ENCODE measurements at places on chromosomes 4 and X.

- DNase-seq, result peak; percentile 73
Observed at GRCh38 chr4:84938316-84938715, 28.2 kb downstream of the WDFY3 start.

- no peak for DNase-seq
Observed at GRCh38 chrX:129721870-129722269, 16.9 kb upstream of the XPNPEP2 start.

GRCh38 chr4:95949136-95949765 is 109.4 kb downstream of the PDHA2 start:
- peak; percentile 23 for DNase-seq

DNA sequence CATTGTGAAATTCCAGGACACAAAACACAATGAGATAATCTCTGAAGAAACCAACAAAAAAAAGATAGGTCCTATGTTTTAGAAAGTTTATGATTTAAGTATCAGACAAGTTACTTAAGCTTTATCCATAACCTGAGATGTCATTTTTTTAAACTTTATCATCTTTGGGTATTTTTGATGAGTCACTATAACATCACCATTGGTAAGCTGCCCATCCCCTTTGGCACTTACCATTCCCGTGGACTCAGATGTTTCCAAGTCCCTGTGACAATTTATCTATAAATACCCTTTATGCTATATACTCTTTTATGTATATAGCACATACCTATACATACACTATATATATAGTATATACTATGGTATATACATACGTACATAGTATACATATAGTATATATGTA is 198.9 kb upstream of the GEMIN8 start:
- DNase-seq, result peak; percentile 3

DNA sequence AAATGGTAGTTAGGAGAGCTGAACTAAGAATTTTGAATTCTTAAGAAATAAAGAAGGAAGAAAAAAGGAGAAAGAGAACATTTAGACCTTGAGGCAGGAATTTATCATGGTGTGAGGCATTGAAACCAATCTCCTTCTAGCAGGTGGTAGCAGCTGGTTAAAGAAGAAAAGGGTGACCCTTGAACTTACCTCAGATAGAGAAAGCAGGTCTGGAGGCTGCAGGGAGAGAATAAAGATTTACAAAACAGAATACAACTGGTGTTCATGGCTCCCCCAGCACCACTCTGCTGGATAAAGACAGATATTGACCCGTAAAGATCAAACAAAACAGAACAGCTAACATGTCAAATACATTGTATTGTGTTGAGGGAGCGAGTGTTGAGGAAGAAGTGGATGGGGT is 56.0 kb downstream of the NCAPG start:
- no peak for DNase-seq

- peak; percentile 37 for DNase-seq
Observed at GRCh38 chr4:37685823-37686372, 278 bp downstream of the RELL1 start.

DNA sequence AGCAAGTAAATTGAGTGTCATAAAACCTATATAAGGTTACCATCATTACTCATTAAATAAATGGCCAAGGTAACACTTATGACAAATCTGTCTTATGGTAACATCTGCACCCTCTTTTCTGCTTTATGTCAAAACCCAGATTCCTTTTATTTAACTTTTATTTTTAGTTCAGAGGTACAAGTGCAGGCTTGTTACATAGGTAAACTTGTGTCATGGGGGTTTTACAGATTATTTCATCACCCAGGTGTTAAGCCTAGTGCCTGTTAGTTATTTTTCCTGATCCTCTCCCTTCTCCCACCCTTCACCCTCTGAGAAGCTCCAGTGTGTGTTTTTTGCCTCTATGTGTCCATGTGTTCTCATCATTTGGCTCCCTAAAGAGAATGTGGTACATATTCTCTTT is 930.7 kb downstream of the CCSER1 start:
- DNase-seq, result no peak

DNA sequence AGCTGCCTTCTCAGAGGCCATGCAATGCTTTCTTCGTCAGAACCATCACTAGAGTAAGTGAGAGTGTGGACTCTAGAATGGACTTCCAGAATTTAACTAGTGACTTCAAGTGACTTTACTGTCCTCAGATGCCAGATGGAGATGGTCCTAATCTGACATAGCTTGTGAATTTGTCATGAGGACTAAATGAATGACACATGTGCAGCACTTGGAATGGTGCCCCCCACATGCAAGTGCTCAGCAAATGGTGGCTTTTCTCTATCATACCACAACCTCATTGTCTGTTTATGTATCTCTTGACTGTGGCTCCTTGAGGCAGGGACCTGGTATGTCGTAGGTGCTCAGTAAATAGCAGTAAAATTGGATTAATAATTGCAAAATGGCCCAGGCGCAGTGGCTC is 91.6 kb upstream of the STX18 start:
- no peak for DNase-seq

- peak; percentile 74 for DNase-seq
Observed at GRCh38 chrX:20547611-20548051, 280.9 kb upstream of the RPS6KA3 start.

- DNase-seq, result no peak
Observed at GRCh38 chrX:119459181-119459580, 9.1 kb upstream of the SLC25A5 start.

DNA sequence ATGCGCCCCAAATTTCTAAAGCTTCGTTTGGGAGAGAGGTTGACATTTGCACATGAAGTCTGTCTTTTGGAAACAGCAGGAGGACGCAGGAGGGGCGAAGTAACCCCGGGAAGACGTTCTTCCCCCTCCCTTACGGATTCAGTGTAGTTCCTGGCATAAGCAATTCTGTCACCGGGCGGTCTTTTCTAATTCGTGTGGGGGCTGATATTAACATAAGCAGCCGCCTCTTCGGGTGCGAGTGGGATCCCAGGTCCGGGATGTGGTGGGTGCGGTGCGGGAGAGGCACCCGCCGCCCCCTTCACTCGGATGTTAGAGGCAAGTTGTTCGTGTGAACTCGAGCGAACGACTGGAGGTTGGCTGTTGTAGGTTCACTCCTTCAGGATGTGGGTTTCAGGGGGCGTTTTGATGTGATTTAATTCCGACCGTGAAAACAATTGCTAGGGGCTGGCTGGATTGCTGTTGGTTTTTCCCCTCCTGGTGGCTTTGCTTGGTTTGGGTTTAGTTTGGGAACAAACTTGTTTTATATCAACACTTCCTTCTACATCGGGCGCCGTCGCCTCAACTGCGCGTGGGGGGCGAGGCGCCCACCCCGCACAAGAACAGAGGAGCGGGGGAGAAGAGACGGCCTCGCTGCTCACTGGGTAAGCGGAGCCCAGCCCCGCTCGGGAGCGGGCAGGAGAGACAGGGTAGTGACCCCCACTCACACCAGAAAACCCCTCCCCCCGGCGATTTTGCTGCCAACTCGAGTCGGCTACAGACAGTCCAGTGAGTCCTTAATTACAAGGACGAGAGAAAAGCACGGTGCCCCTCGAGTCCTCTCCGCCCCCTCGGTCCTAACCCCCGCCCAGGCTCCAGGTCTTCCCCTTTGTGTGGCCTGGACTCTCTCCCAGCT is 2.9 kb upstream of the LEF1 start:
- DNase-seq, result no peak

GRCh38 chrX:136538811-136539210 is 6.8 kb downstream of the VGLL1 start:
- no peak for DNase-seq

- DNase-seq, result peak; percentile 37
Observed at GRCh38 chr4:100103671-100104070, 86.6 kb downstream of the DDIT4L start.

GRCh38 chrX:13085526-13085925 is 41.1 kb upstream of the FAM9C start:
- DNase-seq, result no peak

DNA sequence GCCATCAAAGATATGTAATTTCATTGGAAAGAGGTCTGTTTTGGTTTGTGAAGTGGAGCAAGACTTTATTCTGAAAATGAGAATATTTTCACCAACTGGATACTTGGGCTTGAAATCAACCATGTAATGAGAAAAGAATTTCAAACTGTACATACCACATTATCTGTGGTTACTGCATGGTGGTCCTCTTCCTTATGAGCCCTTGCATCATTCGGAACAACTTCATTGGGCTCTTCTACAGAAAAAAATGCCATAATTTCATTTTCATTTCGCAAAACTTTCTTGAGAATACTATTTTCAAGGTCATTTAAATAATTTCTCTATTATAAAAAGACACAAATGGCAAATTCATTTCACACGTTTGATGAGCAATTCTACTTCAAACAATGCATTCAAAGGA is 148.6 kb upstream of the RPS6KA6 start:
- peak; percentile 35 for DNase-seq

- DNase-seq, result no peak
Observed at GRCh38 chrX:42616981-42617380, 161.0 kb downstream of the PPP1R2C start.

DNA sequence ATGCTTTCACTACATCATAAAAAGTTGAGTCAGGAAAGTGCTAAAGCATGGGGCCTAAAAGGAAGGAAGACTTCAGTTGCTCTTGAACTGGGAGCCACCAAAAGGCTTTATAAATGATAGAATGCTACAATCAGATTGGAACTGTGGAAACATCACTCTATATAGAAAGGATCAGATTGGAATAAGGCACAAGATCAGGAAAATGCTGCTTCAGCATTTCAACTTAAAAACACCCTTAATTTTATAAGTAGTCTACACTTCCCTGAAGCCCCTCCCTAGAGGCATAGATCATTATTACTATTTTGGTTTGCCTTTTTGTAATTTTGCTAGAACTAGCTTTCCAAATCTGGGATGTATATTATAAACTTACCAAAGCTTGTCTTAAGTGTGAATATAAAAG is 170.7 kb downstream of the FANCB start:
- DNase-seq, result no peak

DNA sequence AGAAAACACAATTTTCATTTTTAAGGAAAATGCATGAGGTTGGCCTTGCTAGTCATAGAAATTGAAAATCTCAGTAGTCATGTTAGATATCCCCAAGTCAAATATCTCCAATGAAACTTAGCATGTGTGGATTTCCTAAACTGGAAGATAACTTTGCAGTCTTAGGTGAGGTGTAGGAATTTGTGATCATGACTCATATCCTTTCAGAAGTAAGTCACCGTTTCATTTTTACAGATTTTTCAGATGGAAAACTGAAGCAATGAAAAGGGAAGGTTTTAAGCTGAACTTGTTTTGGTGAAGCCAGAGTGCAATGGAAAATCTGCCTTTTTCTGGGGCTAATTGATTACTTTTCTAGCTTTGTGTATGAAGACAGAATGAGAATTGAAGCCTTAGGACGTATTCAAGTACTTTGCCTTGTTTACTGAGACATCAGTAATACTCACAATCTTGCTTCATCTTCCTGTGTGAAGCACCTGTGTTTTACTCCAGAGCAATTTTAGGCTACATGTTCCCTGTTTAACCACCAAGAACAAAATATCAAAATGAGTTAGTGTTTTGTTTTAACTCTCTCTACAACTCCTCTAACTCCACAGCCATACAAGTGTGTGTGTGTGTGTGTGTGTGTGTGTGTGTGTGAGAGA is 1662.8 kb upstream of the ADGRL3 start:
- peak; percentile 3 for DNase-seq

DNA sequence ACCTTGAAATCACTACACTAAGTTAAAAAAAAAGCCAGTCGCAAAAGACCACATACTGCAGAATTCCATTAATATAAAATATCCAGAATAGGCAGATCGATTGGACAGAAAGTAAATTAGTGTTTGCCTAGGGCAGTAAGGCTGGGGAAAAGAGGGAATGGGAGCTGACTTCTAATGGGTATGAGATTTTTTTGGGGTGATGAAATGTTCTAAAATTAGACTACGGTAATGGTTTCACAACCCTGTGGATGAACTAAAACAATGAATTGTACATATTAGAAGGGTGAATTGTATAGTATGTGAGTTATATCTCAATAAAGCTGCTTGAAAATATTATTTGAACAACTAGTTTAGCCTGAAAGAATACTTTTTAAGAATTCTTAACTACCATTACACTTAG is 6.7 kb upstream of the GPRIN3 start:
- DNase-seq, result no peak

GRCh38 chrX:153926552-153926857 is 441 bp upstream of the ARHGAP4 start:
- no peak for DNase-seq

DNA sequence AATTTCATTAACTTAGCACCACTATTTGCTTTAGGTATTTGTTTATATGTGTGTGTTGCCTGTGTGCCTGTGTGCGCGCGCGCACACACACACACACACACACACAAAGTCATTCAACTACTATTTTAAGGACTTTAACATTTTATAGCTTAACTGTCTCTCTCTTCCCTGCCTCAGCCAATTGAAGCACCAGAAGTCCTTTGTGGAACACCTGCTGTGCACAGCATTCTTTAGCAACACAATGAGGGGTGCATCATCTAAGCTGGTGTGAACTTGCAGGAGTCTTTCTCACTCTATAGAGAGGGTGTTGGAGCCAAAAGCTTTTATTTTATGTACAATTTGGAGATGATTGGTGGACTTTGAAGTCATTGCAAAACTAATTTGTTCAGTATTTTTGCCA is 31.3 kb downstream of the SLIT2 start:
- no peak for DNase-seq

- peak; percentile 51 for DNase-seq
Observed at GRCh38 chrX:120452131-120452530, 17.0 kb downstream of the LAMP2 start.

- no peak for DNase-seq
Observed at GRCh38 chr4:37423310-37423709, 178.8 kb downstream of the NWD2 start.

DNA sequence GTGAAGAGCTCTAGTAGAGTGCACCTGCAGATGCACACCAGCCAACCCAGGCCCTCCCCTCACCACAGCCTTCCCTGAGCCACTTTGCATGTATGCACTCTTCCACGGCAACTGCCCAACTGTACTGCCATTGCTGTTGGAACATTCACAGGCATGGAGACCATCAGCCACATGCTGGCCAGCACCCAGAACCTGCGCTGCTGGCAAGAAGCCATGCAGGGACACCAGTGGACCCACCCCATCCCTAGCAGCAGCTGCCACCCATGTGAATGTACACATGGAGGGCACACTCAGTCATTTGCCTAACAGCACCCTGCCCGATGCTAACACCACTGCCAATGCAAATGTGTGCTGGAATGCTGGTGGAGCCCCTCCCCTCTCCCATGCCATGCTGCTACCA is 35.6 kb downstream of the FAM47B start:
- no peak for DNase-seq

DNA sequence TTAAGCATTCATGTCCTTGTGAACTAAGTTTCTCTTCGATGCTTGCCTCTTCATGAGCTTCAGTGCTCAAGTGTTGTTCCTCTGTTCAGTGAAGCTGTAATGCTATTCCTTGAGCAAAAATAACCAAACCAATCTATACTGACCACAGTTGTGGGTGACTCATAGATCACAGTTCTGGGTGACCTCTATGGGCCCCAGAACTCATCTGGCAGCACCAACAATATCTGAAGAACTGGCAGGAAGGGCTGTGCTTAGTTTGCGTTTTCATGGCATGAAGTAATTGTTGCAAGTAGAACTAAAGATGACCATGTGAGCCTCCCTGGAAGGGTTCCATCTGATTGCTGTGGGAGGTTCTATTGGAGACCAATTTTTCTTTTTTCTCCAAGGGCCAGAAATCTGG is 106.2 kb downstream of the CCNG2 start:
- peak; percentile 3 for DNase-seq

- DNase-seq, result no peak
Observed at GRCh38 chr4:111952688-111953087, 192.6 kb upstream of the FAM241A start.

GRCh38 chr4:6179362-6179761 is 21.0 kb downstream of the JAKMIP1 start:
- DNase-seq, result no peak

GRCh38 chr4:74830928-74831327 is 36.6 kb upstream of the BTC start:
- peak; percentile 17 for DNase-seq

Data from iris pigment epithelial cell (primary cell).